ENCODE measurements at places on chromosomes 5 and 9. TPM values are rescaled to one million over a fixed set of nuclear protein-coding genes. Genes with fewer than 3 reads are reported as not detected.

DNA sequence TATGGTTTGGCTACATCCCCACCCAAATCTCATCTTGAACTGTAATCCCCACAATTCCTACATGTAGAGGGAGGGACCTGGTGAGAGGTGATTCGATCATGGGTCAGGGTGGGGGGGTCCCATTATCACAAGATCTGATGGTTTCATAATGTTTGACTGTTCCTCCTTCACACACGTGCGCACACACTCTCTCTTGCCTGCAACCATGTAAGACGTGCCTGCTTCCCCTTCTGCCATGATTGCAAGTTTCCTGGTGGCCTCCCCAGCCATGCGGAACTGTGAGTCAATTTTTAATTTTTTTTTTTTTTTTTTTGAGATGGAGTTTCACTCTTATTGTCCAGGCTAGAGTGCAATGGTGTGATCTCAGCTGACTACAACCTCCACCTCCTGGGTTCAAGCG is 27.0 kb downstream of the FAM169A start:
- ATAC-seq = no peak

DNA sequence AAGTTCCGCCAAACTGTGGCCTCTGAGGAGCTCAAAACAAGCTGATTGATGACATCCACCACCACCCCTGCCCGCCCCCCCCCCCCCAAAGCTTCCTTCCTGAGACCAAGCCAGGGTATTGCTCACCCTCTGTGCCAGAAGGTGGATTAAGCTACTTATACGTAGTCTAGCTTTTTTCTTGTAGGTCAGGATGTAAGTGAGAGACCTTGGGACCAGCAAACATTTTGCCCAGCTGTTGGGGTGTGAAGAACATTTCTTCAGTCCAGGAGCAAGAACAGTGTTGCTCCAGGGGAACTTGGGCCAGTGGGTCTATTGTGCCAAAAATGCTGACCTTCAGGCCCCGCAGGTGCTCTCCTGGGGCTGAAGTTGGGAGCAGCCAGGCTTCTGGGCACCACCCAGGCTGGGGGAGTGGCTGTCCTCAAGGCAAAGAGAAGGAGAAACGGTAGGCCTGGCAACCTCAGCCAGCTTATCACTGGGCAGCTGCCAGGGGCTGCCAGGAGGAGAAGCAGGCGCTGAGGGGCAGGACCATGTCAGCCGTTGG is 18.0 kb downstream of the NEURL1B start:
- peak; percentile 74 for ATAC-seq

DNA sequence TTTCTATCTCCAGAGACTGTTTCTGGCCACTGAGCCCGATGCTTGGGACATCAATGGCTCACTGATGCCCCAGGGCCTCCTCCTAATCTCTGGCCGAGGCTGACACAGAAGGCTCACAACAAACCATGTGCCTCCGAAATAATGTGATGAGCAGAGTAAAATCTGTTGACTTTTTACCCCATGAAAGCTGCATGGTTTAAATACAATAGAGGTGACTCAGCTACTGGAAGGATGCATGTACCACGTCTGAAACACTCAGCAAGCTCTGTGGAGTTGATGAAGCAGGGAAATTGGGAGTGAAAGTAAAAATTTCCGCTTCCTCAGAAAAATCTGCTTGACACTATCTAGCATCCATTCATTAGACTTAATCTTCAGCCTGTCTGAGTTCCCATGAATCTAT is 111.1 kb upstream of the EQTN start:
- ATAC-seq = peak; percentile 66

DNA sequence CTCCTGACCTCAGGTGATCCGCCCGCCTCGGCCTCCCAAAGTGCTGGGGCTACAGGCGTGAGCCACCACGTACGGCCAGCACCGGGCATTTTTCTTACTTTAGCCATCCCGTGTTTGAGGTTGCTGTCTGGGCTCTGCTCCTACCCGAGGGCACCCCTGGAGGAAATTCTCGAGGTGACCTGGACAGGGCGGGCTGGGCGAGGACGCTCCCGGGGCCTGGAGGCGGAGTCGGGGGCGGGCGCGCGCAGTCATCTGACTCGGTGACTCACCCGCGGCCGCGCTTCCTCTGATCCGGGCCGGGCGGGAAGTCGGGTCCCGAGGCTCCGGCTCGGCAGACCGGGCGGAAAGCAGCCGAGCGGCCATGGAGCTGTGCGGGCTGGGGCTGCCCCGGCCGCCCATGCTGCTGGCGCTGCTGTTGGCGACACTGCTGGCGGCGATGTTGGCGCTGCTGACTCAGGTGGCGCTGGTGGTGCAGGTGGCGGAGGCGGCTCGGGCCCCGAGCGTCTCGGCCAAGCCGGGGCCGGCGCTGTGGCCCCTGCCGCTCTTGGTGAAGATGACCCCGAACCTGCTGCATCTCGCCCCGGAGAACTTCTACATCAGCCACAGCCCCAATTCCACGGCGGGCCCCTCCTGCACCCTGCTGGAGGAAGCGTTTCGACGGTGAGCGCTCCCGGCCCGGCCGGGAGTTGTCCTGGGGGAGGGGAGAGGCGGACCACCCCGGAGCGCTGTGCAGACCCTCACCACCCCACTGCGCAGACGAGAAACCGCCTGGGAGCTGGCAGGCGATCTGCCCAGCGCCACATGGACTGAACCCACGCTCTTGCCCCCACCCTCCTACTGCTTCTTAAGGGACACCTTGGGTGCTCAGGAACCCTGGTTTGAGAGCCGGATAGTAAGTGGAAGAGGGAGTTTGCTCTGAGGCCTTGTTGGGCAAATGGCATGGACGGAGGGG is at the start of gene HEXB:
Gene HEXB, plus strand, starts transcription at position 334 of the 952 bp plus-strand sequence. Its CDS starts 28 bp downstream, at position 362.
- ATAC-seq = peak; percentile 97

DNA sequence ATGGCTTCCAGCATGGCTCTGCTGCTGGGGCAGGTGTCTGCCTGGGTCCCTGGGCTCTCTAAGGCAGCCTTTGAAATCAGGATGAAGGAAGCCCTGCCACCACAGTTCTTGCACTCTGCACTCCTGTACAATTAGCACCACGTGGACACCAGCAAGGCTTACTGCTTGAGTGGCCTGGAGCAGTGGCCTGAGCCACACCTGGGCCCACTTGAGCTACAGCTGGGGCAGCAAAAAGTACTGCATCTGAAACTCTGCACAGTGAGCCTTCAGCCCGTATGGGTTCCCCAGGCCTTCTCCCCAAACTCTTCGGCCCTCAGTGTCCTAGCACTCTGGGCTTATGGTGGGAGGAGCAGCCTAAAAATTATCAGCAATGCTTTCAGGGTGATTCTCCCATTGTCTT is 8.0 kb upstream of the INIP start:
- ATAC-seq = no peak

DNA sequence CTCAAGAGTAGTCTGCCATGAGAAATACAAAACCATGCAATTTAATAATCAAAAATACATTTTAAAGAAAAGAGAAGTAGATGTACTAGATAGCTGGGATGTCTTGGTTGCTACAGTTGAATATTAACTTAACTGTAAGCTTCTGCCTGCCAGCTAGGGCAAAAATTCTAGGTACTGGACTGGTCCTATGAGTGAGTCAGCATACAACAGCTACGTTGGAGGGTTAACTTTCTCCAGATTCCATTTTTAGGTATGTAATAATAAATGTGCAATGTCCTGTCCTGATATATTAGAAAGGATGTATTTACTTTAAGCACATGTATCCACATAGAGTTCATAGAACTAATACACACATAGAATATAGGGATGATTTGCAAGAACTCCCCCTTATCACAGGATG is 230.1 kb downstream of the CAAP1 start:
- no peak for ATAC-seq

Gene CNTNAP3
- 8.5 TPM for total RNA-seq

GRCh38 chr5:62737766-62738165 is 159.1 kb downstream of the LRRC70 start:
- ATAC-seq = no peak

DNA sequence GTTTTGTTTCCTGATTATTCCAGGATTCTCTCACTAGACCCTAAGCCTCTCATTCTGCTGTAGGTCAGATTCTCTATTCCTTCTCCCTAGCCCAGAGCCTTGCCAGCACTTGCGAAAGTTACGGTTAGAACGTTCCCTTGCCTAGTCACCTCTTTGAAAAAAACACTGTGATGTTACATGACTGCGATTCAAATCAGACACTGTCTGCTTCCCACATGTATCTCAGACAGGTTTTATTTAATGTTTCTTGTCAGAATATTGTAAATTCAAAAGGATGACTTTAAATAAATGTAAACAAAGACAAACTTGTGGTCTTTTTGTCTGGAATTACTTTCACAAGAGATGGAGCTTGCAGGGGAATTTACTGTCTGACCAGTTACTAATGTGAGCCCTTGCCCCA is 116.5 kb upstream of the OTULINL start:
- ATAC-seq = no peak

- ATAC-seq = no peak
Measured at GRCh38 chr5:2378976-2379375, 372.5 kb downstream of the IRX2 start.

Gene BARX1
- total RNA-seq = 0.12 TPM
